G401 (cell line): ENCODE measurements at places on chromosomes 5 and 9. TPM values are rescaled to one million over a fixed set of nuclear protein-coding genes. Genes with fewer than 3 reads are reported as not detected.

CRHBP gene
- 0.18 and 12.2 TPM in 2 replicates for total RNA-seq

TAF1L gene
- under 0.01 and 0.03 TPM in 2 replicates for total RNA-seq

NMUR2 gene
- not detected in 2 replicates for total RNA-seq

DNA sequence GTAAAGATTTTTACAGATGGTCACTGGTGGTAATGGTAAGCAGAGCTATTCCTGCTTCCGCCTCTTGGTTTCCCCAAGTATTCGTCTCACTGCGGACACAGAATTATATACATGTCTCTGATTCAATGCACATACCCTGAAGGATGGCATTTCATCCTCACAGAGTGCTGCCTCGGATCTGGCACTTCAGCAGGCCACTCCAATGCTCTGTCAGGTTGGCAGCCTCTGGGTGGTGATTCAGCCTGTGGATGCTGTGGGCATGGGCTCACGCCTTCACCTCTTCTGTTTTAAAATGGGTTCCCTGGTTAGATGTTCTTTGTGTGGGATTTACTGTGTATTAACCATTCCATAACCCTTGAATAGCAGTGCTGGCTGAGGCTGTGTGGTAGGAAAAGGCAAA is 182.6 kb upstream of the ZNF608 start:
- DNase-seq: no peak

DNA sequence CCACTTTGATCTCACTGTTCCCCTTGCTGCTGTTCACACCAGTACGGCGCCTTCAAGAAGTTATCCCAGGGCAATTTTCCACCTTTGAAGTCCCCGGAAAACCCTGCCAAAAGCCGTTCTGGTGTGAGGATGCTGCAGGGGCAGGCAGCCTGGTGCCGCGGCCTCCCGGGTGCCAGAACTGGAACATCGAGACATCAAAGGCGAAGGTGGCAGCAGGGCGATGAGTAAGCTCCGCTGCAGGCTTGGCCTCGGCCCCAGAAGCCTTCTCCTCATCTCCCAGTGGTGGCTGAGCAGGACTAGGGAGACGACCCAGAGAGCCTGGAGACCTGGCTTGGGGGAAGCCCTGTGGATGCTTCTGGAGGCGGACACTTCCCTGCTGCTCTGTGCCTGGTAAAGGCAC is 115.3 kb upstream of the MSX2 start:
- DNase-seq: peak; percentile 20

DNA sequence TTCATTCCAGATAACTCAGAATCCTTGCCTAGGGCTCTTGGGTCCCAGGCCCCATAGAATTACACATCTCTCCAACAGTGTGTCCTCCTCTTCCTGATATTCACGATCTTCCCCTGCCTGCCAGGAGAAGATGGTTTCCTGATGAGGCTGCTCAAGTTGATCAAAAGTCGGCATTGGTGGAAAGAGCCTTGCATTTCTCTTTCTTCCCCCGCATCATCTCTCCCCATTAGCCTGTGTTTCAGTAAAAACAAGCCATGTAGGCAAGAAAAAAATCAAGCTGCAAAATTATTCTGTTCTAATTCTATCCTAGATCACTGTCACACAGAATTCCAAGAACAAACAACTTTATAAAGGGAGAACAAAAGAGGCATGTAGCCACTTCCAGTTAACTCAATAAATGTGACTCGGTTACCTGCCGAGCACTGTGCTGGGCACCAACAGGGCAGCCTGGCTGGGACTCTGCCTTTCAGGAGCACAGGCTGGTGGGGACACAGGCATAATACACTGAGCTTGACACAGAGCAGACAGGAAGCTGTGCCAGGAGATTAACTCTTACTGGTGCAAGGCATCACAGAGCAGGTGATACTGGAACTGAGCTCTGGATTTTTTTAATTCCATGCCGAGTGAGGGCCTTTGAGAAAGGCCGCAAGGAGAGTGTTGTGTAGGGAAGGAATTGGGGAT is 25.6 kb downstream of the TMOD1 start:
- peak; percentile 76 for DNase-seq

GRCh38 chr5:73822989-73823339 is 197.0 kb downstream of the ARHGEF28 start:
- no peak for DNase-seq

DNA sequence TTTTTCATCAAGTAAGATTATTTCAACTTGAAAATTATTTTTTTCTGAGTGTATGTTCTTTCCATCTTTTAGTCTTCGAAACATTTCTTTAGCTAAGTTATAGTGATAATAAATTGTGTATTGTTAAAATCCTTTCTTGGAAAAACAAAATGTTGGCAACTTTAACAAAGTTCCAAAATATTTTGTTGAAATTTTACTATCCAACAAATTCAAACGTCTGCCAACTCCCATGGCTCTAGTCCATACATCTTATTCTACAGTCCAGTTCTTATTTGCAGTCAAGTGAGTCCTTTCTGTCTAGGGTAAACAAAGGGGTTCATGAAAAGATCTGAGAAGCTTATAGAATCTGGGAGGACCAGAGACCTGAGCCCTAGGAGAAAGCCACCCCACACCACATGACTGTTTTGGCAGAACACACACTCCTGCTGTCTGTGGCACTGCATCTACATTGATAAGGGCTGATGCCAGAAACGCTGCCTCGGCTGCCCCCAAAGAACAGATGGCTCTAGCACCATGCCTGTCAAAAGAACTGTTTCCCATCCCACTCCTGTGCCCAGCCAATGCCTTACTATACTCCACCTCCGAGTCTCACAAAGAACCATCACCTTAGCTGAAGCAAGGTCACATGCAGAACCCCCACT is 47.5 kb downstream of the FEM1C start:
- peak; percentile 95 for DNase-seq

GRCh38 chr5:36877667-36878391 is 1.3 kb downstream of the NIPBL start:
- DNase-seq: peak; percentile 40

GRCh38 chr9:97419309-97419867 is 7.5 kb downstream of the TDRD7 start:
- DNase-seq: no peak

GRCh38 chr9:89455356-89455824 is 42.5 kb downstream of the SEMA4D start:
- no peak for DNase-seq

- no peak for DNase-seq
Observed at GRCh38 chr9:72173080-72173479, 23.8 kb downstream of the GDA start.

DNA sequence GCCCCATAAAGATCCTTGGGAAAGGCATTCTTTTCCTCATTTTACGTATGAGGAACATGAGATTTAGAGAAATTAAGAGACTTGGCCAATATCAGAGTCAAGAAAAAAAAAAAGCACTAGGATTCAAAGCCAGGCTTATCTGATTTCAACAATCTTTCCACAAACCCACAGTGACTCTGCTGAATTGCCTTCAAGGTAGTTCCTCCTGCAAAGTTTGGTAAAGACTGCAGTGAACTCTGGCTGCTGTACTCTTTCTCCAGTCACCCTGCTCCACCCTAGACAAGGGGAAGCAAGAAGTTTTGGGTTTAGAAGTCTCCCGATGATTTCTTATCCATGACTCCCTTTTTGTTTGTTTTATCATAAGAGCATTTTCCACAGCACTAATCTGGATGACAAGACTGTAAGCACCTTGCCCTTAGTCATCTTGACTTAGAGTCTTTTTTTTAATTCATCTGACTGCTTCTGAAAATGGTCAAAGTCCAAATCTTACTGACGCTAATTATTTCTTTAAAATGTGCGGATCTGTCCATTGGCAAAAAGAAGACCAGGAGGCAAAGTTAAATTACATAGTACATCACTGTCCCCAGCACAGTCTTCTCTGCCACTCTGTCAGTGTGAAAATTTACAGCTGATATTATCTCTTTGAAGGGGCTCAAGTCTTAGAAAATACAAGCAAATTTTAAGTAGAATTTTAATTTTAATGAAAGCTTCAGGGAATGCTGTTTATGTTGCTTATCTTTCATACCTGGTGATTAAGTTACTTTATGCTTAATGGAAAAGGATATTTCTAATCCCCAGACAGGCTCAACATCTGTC is 180.1 kb downstream of the TTLL11 start:
- no peak for DNase-seq

DNA sequence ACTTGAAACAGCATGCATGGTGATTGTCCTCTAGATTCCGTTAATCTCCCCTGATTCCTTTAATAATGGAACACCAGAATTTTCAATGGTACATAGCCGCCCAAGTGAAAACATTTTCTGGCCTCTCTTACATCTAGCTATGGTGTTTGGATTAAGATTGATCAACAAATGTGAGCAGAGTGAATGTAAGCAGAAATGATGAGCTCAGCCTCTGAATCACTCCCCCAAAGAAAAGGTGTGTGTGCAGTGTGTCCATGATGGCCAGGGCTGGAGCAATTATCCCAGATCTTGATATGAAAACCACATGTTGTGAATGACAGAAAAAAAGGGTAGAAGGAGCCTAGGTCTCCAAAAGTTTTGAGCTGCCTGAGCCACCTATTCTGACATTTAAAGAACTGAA is 55.3 kb downstream of the OR2K2 start:
- no peak for DNase-seq
